DND-41 (cell line): ENCODE measurements at places on chromosomes 2 and 18.

DNA sequence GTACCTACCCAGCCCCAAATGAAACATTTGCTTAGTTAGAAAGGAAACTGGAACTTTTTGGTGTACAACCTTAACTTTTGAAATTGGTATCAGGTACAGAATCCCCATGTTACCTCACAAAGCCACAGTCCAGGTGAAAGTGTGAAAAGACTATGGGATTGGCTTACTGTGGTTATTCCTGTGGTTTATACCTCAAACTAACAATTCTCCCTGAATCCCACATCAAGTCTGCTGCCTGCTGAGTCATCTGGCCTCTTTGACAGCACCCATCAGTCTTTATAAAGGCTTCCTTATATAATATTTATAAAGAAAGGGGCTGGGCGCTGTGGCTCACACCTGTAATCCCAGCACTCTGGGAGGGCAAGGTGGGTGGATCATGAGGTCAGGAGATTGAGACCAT lies 164.6 kb downstream of the TMEM247 start:
- DNase-seq: no peak

DNA sequence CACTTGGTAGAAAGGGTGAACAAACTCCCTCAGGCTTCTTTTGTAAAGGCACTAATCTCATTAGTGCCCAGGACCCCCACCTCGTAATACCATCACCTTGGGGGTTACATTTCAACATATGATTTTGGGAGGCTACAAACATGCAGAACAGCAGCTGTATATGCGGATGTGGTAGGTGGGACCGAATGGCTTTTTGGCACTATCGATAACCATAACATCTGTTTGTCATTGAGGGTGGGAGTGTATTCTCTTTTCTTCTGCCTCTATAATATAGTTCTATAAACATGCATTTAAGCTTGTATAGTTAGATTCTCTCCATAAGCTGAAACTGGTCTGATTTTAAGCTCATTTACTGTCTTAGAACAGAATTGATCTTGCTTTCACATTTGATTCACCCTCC lies 239.1 kb upstream of the BOD1L2 start:
- no peak for DNase-seq

DNA sequence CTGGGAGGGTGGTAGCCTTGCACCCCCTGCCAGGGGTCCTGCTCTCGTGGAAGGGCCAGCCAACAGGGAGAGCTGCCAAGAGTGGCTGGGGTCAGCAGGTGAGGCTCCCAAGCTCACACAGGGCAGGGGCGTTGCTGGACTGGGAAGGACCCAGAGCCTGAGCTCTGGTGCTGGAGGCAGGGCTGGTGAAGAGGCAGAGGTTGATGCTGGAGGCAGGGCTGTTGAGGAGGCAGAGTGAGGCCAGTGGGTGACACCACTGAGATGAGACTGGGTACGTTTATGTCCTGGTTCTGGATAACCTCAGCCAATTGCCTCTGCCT lies 7.0 kb downstream of the ADRA2B start:
- DNase-seq: no peak

DNA sequence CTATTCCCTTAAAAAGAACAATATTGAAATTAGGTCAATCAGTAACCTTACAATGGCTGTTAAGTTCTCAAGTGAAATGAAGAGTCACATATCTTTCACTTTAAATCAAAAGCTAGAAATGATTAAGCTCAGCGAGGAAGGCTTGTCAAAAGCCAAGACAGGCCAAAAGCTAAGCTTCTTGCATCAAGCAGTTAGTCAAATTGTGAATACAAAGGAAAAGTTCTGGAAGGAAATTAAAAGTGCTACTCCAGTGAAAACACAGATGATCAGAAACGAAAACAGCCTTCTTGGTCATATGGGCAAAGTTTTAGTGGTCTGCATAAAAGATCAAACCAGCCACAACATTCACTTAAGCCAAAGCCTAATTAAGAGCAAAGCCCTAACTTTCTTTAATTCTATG lies 402.6 kb upstream of the ZEB2 start:
- no peak for DNase-seq

- DNase-seq: no peak
Measured at GRCh38 chr2:158366342-158366741, 90.2 kb downstream of the CCDC148 start.

DNA sequence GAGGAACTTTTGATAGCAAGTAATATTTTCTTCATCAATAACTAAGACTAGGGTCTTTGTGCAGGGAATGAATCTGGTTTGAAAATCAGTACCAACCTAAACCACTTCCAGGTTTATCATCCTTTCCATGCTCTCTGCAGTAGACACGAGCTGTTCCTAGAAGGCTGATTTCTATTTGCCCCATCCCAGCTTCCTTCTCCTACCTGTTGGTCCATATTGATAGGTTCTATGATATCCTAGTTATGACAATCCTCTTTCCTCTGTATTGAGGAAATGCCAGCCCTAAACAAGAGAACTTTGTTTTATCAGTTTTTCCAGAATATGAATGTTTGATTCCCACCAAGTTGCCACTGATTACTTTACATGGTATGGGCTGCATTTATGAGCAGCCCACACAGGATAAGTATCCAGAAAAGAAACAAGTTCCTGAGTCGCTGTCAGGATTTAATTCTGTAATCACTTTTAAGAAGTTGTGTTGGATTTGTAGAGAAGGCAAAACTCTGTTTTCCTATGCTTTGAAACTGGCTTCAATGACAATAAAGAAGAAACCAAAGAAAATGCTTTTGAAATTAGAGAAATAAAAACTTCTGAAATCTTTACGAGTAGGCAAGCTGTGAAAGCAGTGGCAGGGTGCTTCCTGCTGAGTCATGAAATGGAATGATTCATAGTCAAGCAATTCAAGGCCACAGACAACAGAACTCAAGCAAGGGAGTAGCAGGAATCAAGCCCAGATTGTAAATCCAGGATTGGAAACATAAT lies 37.3 kb upstream of the TANK start:
- DNase-seq: no peak
